GM23248 (cell line): ENCODE measurements at places on chromosomes 12 and 14. TPM values are rescaled to one million over a fixed set of nuclear protein-coding genes. Genes with fewer than 3 reads are reported as not detected.

- peak; percentile 51 for DNase-seq
Measured at GRCh38 chr12:119578112-119578511, 15.5 kb upstream of the TMEM233 start.

- DNase-seq = peak; percentile 33
Measured at GRCh38 chr14:91298576-91298975, 54.1 kb upstream of the GPR68 start.

DNA sequence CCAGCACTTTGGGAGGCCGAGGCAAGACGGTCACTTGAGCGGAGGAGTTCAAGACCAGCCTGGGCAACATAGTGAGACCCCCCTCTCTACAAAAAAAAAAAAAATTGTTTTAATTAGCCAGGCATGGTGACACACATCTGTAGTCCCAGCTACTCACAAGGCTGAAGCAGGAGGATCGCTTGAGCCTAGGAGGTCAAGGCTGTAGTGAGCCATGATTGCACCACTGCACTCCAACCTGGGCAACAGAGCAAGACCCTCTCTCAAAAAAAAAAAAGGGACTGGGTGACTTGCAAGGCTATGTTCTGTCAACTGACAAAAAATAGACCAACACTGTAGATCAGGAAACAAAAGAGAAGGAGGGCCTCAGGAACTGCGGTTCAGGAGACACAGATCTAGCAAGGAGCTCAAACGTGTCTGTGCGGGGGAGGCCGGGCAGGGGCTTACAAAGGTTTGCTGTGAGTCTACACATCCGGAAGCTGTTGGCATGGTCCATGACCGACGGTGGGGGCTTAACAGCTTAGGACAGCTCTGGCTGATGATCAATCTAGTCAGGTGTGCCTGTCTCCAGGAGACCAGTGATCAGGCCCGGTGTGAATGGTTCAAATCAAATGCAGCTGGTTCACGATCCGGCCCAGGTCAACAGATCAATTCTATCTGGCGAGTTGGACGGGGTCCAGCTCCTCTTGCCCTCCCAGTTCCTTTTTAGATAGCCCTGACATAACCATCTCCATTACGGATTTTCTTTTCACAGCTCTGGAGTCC, 31.7 kb upstream of the INF2 start:
- DNase-seq = no peak

DNA sequence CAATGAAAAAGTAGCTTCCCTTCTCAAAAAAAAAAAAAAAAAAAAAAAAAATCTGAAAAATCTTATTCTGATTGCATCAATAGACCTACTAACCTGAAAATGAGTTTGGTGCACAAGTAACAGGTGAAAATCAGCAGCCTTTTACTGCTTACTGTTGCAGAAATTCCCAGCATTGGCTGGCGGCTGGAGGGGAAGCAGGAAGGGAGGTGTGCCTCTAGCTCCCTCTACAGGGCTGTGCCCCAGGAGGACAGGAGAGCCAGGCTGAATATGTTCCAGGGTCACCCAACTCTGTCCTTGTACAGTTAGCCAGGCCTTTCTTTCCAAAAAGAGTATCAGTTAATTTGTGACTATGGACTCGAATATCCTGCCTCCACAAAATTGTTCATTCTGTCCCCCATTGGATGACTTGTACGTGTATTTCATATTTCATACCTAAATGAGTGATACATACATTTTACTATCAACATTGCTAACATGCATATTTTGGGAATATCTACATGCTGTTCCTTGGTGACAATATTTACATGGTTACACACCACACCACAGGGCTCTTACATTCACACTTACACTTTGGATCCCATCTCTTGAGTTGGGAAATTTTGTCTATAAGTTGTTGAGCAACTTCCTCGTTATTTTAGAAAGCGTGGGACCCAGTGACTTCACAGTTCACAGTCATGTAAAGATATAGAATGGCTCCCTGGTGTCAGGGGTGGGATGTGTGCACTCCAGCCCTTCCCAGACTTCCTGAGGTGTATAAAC, 124.8 kb downstream of the SAMD4A start:
- peak; percentile 85 for DNase-seq

CNOT2 gene
- 72.0 and 74.3 TPM in 2 replicates for total RNA-seq

GRCh38 chr12:119175081-119175480, 3.6 kb upstream of the HSPB8 start:
- DNase-seq = no peak

- DNase-seq = no peak
Measured at GRCh38 chr12:64819816-64820402, 4.5 kb upstream of the TBC1D30 start.

SLC41A2 gene
- total RNA-seq = 29.6 and 34.5 TPM in 2 replicates

DNA sequence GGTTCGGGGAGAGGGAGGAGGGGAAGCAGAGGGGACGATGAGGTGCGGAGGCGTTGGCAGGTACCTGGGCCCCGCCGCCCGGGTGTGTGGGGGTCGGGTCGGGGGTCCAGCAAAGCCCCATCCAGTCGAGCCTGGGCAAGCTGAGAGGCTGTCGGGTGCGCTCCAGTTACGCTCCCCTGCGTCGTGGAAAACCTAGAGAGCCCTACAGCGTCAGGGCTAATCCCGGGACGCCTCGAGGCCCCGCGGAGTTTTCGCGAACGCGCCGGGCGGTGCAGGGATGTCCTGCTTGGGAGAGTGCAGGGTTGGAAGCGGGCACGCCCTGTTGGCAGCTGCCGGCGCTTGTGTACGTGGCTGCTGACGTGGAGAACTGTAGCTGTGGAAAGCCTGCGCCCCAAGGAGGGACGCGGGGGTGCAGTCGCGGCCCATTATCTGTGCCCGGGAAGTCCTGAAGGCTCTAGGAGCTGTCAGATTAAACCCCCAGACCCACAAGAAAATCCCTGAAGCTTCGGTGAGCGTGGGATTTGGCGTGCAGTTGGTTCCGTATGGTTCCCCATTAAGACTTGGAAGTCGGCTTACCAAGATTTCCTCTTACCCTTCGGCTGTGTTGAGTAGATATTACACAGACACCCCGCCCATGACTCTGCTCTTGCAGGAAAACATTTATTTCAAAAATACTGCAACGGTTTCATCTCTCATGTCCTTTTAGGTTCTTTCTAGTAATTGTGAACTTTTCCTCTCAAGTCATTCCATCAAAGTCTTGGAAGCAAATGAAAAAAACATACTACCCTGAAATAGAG, 11.3 kb upstream of the SLC38A2 start:
- peak; percentile 96 for DNase-seq

DNA sequence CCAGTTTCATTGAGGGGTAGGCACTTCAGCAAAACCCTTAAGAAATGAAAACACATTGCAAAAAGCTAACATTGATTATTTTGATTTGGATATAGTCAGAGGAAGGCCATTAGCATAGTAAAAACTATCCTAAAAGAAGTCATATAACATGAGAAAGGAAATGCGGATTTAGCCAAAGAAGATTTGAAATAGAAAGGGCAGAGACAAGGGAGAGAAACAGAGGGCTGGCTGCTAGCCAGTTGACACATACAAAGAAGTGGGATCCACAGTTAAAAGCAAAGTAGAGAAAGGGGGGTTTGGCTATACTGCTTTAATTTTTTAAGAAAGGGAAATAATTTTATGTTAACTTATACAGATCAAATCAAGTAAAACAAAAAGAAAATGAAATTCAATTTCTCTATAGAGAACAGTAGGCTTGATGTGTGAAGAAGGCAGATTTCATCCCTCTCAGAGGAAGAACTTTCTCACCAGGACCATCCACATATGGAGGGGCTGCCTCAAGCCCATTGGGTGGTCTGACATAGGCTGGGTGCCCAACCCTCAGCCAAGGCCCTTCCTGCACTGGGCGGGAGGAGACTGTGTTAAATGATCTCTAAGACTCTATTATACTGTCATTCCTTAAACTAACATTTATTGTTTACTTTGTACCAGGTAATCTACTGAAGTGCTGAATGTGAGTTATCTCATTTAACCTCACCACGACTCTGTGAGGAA, 420.3 kb downstream of the CCDC91 start:
- no peak for DNase-seq

GALNT6 gene
- total RNA-seq = 9.4 and 22.4 TPM in 2 replicates

- peak; percentile 56 for DNase-seq
Measured at GRCh38 chr14:21241218-21241819, 27.9 kb downstream of the HNRNPC start.

PTPRB gene
- total RNA-seq = 3.9 and 4.4 TPM in 2 replicates

PRB2 gene
- not detected in 2 replicates for total RNA-seq

- no peak for DNase-seq
Measured at GRCh38 chr12:54001283-54002187, 1.6 kb downstream of the HOXC9 start.

DNA sequence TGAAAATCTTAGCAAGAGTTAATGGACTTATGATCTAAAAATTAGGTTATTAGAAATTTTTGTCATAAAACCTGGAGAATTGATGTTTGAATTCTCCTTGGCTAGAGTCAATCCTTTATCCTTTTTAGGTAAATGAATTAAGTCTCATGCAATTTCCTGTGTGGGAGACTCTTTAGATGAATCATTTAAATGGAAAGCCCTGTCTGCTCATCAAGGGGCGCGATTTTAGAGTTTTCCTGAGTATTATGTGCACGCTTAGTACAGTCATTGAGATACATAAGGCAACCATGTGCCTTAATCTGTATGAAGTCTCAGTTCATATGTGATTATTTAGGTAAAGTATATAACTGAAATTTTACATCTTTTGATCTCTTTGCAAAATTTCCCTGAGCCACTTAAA, 974.7 kb downstream of the NRXN3 start:
- peak; percentile 13 for DNase-seq

LAG3 gene
- total RNA-seq = not detected in 2 replicates

CLEC6A gene
- not detected in 2 replicates for total RNA-seq

DNA sequence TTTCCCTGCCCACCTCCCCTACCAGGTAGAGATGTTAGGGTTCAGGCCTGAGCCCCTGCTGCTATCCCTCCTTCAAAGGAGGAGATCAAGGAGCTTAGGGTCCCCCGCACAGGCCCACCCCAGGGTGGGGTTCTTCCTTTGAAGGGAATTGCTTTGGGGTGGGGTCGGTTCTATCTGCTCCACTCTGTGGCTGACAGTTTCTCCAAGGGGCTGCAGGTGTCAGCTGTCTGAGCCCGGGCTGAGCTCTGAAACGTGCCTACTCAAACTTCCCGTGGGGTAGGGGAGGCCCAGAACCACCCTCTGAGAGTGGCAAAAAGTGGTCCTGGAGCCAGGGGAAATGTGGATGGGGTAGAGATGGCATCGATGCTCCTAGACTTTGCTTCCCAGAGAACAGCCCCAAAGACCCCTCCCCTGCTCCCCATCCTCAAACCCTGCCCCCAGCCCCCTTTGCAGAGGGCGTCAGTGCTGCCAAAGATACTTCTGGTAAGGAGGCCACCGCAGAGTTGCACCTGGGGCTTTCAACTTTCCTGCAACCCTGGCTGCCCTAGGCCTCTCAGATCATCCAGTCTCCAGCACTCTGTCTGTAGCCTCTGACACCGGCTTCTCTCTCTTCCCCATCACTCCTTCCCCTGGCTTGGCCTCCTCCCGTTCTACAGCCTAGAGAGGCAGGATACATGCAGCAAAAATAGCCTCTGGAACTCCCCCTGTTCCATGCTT, 6.3 kb upstream of the CD4 start:
- no peak for DNase-seq

DNA sequence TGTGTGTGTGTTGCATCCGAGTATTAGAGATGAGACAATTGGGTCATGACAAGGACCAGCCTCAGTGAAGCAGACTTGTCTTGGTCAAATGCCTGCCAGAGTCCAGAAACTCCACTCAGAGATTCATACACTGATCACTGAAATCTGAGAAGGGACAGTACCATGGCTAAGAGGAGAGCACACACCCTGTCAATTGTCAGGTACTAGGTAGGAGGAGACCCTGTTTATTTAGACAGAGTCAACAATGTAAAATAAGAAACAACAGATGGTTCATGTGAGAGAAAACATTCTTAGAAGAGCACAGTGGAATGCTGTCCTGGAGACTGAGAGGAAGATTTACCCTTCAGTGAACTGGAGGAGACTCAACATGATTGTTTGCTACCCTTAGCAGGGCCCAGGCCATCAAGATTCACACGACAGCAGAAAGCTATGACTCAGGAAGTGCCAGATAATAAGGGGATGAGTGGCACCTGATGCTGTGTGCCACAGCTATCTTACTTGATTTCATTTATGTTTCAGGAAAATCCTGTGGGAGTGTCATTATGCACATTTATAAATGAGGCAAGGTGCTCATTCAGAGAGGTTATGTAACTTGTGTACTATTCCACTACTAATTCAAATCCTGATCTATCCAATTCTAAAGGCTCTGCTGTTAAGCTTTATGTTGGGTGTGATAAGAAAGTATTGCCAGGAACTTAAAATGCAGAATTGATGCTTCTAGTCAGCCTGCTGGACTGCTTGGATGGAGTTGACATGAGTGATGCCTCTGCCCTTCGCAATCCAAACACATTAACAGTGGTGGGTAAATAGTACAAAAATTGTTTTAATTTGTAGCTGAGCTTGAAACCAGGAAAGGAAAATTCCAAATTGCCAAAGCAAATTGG, 136.6 kb upstream of the NEDD1 start:
- peak; percentile 9 for DNase-seq

GRCh38 chr14:86055512-86056075, 525.6 kb downstream of the FLRT2 start:
- DNase-seq = no peak

- DNase-seq = peak; percentile 34
Measured at GRCh38 chr12:74780182-74780849, 242.7 kb downstream of the ATXN7L3B start.

GRCh38 chr12:68294251-68294650, 37.9 kb downstream of the MDM1 start:
- DNase-seq = no peak

GRCh38 chr14:68937471-68938270, 41.4 kb downstream of the ACTN1 start:
- peak; percentile 69 for DNase-seq

HCFC2 gene
- total RNA-seq = 24.0 and 26.8 TPM in 2 replicates

KLHL33 gene
- total RNA-seq = not detected in 2 replicates

- no peak for DNase-seq
Measured at GRCh38 chr12:12399776-12400305, 43.0 kb downstream of the BORCS5 start.

SMIM41 gene
- total RNA-seq = not detected in 2 replicates

DNA sequence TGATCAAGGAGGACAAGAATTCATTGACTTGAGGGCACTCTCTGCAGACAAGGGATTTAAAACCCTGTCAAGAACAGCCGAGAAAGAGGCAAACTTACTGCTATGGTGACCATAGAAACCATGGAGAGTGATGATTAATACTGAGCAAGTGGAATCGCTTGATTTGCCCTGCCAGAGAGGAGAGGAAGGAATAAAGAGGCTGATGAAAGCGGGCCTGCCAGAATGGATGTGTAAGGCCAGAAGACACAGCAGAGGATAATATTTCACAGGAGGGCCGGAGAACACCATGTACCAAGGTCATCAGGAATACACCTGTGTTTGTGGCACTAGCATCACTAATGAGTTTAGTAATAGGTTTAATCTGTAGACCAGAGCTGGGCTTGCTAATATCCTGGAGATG, 221.8 kb upstream of the DCN start:
- DNase-seq = no peak

GRCh38 chr12:21239866-21240265, 94.9 kb downstream of the SLCO1A2 start:
- DNase-seq = no peak
